ENCODE measurements at places on chromosomes 7 and 10.

GRCh38 chr10:130843051-130843653 lies 468.4 kb downstream of the TCERG1L start:
- no peak for DNase-seq

GRCh38 chr7:12609561-12609960 lies 39.0 kb downstream of the SCIN start:
- no peak for DNase-seq

- DNase-seq: no peak
These were observed 18.4 kb downstream of the HPS6 start for GRCh38 chr10:102083541-102083940.

GRCh38 chr7:17863095-17863808 lies 77.0 kb downstream of the SNX13 start:
- no peak for DNase-seq

- no peak for DNase-seq
These were observed 152.8 kb downstream of the CUBN start for GRCh38 chr10:16976803-16977202.

GRCh38 chr10:110842326-110842904 lies 29.3 kb upstream of the PDCD4 start:
- DNase-seq: no peak

GRCh38 chr10:117646718-117647117 lies 104.2 kb downstream of the EMX2 start:
- DNase-seq: no peak

DNA sequence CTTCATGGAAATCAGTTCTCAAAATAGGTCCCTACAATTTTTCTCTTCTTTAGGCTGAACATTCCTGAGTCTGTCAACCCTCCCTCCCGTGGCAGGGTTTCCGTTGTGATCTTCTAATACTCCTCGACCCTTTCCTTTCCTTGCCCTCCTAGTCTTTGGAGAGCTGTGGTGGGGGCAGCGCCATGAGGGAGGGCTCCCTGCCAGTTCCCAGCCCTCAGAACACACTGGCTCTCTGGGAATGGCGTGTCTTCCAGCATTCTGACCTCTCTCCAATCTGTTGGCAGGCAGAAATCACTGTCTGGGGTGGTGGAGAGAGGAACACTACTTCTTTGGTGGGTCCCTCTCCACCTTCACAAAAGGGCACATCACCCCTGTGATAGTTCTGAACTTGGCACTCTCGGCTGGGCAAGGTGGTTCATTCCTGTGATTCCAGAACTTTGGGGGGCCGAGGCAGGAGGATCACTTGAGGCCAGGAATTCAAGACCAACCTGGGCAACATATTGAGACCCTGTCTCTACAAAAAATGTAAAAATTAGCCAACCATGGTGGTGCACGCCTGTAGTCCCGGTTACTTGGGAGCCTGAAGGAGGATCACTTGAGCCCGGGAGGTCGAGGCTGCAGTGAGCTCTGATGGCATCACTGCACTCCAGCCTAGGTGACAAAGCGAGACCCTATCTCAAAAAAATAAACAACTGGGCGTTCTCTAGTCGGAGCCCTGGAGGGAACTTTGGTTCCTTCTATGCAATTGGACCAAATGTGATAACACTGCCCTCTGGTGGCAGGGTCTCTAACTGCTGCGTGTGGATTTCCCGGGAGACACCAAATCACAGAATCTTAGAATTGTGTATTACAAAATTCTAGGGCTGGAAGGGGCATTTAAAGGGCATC lies 13.1 kb upstream of the ARPC1A start:
- peak; percentile 74 for DNase-seq

All from activated naive CD4-positive, alpha-beta T cell treated with Interleukin-2 at 50 U/mL for 16 hours (primary cell).